ENCODE measurements at places on chromosomes 12 and 14.

GRCh38 chr14:106845286-106846087, 1319.1 kb downstream of the TMEM121 start:
- DNase-seq: no peak

DNA sequence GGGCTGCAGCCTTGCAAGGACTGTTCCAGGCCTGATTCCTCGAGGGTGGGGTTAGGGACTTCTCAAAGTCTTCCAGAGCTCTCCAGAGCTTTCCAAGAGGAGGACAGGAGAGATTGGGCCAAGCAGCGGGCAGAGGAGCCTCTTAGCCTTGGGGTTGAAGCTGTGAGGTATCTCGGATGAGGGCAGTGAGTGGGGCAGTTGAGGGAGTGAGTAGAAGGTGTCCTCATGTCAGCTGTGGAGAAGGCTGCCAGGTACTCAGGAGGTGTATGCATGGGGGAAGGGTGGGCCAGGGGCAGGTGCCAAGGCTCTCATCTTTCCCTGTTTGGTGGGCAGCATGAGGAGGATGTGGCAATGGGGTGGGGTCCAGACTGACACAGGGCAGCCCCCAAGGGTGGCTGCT, 7.7 kb downstream of the KRT83 start:
- no peak for DNase-seq

GRCh38 chr14:81176241-81176640, 44.5 kb downstream of the GTF2A1 start:
- DNase-seq: no peak

DNA sequence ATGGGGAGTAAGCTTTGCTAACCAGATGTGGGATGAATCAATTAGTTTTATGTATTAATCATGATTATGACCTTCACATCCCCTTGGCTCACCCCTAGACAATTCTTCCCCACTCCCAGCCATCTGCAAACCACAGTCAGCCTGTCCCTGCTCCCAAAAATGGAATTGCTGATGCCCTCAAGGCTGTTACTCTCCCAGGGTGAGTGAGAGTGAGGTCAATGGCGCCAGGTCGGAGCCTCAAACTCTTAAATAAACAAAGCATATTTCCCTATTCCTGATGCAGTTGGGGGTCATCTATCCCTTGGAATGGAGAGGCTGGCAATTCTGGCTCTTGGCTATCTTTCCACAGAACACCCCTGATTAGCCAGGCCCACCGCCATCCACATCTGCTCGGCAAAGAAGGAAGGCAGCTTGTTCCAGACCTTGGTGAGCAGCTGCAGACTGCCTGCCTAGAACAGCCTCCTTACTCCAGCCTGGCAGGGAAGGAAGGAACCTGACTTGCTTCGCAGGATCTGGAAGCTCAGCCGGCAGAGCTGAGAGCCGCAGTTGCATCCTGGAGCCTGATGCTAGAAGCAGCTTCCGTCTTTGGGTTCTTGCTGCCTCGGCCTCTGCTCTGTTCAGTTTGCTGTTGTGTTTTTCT, 57.0 kb downstream of the SMUG1 start:
- no peak for DNase-seq

- DNase-seq: no peak
These were observed 34.2 kb downstream of the CKAP4 start for GRCh38 chr12:106213662-106214061.

- DNase-seq: no peak
These were observed 15.2 kb downstream of the OR6S1 start for GRCh38 chr14:20626274-20626673.

GRCh38 chr12:101743242-101743641, 4.0 kb upstream of the SYCP3 start:
- no peak for DNase-seq

DNA sequence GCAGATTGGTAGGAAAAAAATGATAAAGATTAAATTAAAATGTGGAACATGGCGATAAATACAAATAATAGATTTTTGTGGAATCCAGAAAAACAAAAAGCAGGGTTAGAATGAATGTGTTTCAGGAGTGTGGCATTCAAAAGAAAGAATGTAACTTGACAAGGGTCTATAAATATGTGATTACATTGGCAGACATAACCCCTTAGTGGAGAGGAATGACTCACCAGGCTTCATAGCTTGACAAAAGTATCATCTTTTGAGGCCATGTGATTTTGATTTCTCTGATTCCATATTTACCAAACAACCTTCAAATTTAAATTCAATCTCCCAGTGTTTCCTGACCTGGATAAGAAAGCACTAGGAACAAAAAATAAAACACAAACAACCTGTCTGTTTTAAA, 24.4 kb upstream of the MGST1 start:
- DNase-seq: no peak

GRCh38 chr14:33794791-33795305, 156.0 kb downstream of the EGLN3 start:
- DNase-seq: no peak

GRCh38 chr12:26768611-26769603, 64.1 kb downstream of the ITPR2 start:
- DNase-seq: no peak

DNA sequence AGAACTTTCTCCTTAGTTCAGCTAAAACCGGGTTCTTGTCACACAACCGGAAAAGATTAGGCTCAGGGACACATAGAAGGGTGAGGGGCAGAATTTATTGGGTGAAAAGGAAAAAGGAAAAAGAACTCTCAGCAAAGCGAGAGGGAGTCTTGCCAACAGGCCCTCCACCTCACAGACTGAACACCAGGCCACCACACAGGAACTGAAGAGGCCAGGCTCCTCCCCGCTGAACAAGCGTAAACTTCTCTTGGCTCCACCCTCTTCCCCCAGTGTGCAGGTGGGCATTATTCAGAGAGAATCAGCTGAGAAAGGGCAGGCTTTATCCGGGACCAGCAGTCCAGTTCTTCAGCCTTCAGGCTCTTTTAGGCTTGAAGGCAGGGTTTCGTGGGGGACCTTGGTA, 125.6 kb upstream of the FGD4 start:
- no peak for DNase-seq

- no peak for DNase-seq
These were observed 4.3 kb upstream of the AP1G2 start for GRCh38 chr14:23571701-23572523.

GRCh38 chr14:76901171-76902055, 75.2 kb downstream of the LRRC74A start:
- no peak for DNase-seq

DNA sequence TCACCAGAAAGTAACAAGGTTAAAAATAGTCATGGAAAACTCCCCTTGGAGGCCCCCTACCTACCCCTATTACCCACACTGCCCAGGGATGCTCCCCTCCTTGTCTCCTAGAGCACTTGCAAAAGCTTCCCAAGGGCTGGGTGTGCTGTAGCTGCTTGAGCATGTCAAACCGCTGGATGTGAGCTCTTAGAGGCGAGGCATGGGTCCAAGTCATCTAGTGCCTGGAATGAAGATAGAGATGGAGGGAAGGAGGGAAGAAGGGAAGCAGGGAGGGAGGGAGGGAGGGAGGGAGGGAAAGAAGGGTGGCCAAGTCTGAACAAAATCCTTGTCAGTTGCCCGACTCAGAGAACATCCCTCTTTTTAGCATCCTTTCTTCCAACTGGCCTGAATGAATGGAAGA, 43.1 kb downstream of the LTBP2 start:
- no peak for DNase-seq

DNA sequence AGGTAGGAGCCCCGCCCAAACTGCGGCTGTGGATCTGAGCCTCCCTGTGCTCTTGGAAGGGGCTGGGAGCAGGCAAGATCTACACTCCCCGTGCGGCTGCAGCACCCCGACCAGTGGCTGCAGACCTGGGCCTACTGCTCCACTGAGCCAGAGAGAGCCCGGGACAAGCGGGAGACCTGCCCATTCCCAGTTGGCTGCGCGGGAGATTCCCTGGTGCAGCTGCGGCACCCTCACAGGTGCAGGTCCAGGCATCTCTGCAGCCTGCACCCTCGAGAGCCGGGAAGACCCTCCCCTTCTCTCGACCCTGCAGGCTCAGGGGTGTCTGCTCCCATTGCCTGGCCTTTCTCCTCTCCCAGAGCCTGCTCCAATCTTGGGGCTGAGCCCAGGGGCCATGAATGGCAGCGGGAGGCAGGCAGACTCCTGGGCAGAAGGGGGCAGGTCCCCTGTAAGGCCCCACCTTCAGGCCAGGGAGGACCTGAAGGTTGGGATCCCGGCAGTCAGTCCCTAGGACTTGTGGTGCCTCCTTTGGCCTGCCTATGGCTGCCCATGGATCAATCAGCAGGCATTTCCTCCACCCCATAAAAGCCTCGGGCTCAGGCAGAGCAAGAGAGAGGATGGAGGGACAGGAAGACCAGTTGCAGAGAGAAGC, 8.8 kb upstream of the A2M start:
- no peak for DNase-seq

GRCh38 chr12:16492820-16493797, 112.9 kb downstream of the LMO3 start:
- no peak for DNase-seq
